ENCODE measurements at places on chromosomes 4 and X. TPM values are rescaled to one million over a fixed set of nuclear protein-coding genes. Genes with fewer than 3 reads are reported as not detected.

MAGEC2 gene
- not detected for total RNA-seq

CPZ gene
- 0.28 TPM for total RNA-seq

GSTCD gene
- total RNA-seq = 4.0 TPM

TMEM255A gene
- 0.11 TPM for total RNA-seq

TRIM61 gene
- total RNA-seq = not detected

QRFPR gene
- total RNA-seq = not detected

ATP1B4 gene
- not detected for total RNA-seq

RIBC1 gene
- total RNA-seq = 1.3 TPM

FAM241A gene
- total RNA-seq = 0.53 TPM

ADGRL3 gene
- total RNA-seq = not detected

BEND2 gene
- not detected for total RNA-seq

GC gene
- not detected for total RNA-seq

GPR173 gene
- not detected for total RNA-seq

RHOXF2 gene
- not detected for total RNA-seq

HSFX4 gene
- not detected for total RNA-seq

TLR10 gene
- total RNA-seq = 0.06 TPM

RNF150 gene
- 0.55 TPM for total RNA-seq

MAP7D2 gene
- total RNA-seq = 6.3 TPM

NLGN4X gene
- total RNA-seq = not detected

GPRIN3 gene
- total RNA-seq = 3.4 TPM

PPID gene
- 36.5 TPM for total RNA-seq

STATH gene
- total RNA-seq = not detected

FDCSP gene
- total RNA-seq = not detected

SPON2 gene
- total RNA-seq = 0.35 TPM

PHKA1 gene
- 29.2 TPM for total RNA-seq

TNIP3 gene
- 0.39 TPM for total RNA-seq

WDR17 gene
- total RNA-seq = 2.2 TPM

GAGE2A gene
- not detected for total RNA-seq

TMEM154 gene
- 0.06 TPM for total RNA-seq
